T-helper 2 cell treated with Interferon-gamma antibody and Interleukin-4, amounts not matched to agents 5 μg/mL and 100 μg/mL, for 36 hours (primary cell): ENCODE measurements at places on chromosomes 13 and 19.
A peak's percentile ranks its signal among the peaks of the same experiment; 100 is the strongest.

DNA sequence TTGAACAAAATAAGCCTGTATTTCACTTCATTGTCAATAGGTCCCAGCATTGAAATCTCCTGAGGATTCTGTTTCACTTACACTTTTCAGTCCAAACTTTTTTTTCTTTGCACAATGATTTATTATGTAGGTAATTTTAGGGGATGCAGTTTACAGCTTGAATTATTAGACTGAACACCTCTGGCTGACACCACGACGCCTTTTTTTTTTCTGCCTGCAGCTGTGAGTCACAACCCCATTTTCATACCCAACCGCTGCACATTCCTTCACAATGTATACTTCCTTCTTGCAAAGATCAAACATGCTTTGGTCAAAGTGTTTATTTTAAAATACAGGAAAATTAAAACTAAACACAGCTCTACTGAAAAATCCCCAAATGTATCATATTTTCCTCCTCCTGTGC is 11.4 kb downstream of the ZIC2 start:
- DNase-seq: no peak

- no peak for DNase-seq
Measured at GRCh38 chr19:29854033-29854432, 42.2 kb downstream of the CCNE1 start.

DNA sequence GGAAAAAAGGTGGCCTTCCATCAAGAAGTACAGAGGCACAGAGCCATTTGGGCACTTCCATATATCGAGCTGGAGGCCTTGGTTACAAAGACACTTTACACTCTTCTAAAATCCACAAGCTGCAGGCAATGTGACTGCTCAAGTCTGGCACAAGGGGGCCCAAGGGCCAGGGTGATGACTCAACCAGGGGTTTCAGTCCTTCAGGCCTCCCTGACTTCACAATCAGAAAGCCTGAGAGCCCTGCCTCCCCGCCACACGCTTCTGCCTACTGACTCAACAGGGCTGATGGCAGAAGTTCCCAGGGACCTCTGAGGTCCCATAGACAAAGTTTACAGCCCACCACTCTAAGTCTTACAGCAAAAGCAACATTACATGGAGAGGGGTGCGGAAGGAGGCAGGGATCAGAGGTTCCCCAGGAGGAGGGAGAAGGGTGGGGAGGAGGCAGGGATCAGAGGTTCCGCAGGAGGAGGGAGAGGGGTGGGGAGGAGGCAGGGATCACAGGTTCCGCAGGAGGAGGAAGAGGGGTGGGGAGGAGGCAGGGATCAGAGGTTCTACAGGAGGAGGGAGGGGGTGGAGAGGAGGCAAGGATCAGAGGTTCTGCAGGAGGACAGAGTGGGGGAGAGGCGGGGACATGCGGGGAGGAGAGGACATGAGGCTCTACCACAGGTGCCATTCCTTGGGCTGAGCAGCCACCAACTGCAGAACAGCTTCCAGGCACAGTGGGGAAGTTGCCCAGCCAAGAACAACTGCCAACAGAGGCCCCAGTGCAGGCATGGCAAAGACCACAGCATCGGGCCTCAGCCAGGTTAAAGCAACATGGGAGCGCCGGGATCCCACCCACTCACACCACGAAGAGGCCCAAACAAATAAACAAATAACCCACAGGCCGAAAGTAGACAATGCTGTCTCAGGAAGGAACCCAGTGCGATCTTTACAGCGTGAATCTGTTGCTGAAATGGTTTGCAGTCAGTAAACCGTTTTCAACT is 52.0 kb downstream of the SLC7A1 start:
- peak; percentile 62 for DNase-seq

DNA sequence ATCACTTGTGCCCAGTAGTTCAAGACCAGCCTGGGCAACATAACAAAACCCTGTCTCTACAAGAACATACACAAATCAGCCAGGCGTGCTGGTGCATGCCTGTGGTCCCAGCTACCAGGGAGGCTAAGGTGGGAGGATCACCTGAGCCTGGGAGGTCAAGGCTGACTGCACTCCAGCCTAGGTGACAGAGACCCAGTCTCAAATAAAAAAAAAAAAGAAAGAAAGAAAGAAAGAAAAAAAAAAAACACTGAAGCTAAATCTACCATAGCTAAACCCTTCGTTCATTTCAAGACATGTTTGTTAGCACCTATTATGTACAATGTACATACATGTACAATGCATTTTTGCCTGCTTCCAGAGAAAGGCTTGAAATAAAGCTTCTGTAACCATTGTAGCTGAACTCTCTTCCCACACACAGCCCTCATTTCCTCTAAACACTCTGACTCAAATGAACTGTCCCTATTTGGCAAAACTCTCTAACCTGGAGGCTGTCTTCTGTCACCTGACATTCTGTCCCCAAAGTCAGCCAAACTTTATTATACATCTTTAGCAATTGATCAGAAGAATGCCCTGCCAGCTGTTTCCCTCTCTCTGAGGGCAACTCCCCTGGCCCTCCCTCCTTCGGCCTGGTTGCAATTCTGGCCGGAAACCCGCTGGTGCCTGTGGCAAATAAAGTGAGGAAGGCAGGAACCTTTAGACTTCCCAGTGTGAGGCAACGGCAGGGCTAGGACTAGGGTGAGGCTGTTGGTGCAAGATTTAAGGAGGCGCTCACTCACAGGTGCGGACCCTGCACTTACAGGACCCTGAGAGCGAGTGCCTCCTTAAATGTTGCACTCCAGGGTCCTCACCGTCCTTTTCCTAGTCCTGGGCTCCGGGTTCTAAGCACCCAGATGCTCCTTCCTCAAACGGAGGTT is 1.8 kb downstream of the ETHE1 start:
- DNase-seq: peak; percentile 37

- no peak for DNase-seq
Measured at GRCh38 chr19:35746531-35746930, 1.1 kb downstream of the PSENEN start.

DNA sequence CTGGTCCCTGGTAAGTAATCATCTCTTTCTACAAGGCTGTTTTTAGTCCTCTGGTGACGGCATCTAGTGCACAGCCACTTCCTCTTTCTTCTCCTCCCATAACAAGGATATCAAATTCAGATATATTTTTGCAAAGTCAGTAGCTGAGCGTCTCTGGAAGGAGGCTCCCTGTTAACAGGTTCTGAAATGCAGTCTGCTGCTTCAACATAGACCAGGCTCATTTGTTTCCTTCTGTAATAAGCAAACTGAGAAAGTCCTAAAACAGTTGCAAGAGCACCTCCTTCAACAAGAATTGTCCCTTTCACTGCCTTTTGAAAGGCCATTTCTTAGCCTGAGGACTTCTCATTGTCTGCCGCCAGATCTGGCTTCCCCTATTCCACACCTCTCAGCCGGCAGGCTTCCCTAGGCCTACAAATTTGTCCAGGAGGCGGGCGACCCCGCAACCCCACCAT is 7.4 kb upstream of the ZSCAN5A start:
- DNase-seq: no peak

DNA sequence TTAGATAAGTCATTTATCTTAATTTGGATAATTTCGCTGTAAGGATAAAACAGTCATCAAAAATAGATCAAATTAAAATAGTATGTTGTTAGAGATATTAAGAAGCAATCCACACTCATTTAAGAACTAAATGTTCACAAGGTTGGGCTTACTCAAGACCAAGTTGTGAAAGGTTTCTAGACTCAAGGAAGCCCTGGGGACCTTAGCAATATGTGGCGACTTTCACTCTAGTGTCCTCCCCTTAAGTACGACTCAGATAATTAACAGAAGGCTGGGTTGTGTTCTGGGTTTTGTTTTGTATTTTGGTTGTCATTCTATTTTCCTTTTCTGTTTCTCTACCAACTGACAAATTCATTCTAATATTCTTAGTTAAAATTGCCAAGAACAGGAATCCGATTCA is 1008.0 kb downstream of the PCDH9 start:
- no peak for DNase-seq

DNA sequence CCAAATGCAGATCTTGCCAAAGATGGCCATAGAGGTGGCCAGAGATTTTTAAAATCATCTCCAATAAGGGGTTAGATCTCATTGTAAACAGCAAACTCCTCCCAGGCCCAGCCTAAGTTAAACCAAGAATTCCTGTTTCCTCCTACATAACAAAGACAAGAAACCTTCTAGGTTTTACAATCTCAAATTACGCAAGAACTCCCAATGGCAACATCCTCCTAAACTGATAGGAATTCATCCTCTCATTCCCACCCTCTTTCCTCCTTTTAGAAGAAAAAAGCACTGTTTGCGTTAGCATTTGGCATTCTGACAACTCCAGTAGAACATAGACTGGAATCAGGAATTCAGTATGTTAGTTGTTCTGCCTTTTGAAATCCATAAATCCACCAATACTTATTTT is 14.6 kb downstream of the PROSER1 start:
- DNase-seq: no peak

GRCh38 chr13:67042556-67042955 is 187.6 kb downstream of the PCDH9 start:
- no peak for DNase-seq

DNA sequence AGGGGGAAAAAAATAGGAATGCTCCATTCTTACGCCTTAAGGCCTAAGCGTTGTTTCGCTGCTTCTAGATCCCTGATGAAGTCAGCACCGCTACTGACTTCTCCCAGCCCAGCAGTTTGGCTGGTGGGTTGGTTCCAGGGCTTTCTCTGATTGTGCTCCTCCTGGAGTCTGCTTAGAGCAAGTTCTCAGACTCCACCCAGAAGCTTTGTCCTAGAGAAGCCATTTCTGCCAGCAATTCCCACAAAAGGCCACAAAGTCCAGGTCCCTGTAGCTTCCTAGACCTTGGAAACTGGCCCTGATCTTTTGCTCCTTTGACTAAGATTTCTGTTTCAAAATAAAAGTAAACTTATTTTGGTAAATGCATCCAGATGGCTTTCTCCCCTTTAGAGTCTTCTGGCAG is 65.4 kb downstream of the KCTD12 start:
- no peak for DNase-seq

GRCh38 chr19:18130523-18131242 is 22.3 kb upstream of the PIK3R2 start:
- DNase-seq: no peak

DNA sequence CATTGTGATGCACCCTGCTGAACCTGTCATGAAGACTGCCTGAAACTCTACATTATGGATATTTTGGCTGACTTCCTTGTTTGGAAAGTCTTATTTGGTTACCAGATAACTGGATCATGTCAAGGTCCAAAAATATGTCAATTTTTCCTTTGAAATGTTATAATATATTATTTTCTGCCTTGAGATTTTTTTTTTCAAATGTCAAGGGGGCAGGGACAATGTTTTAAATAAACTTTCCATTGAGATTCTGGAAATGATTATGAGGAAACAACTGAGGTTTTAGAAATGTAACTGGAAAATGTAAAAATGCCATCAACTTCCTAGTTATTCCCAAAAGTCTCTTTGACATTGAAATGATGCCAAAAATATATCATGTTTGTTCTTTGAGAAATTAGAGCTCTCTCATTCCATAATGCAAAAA is 117.0 kb downstream of the RFC3 start:
- no peak for DNase-seq

DNA sequence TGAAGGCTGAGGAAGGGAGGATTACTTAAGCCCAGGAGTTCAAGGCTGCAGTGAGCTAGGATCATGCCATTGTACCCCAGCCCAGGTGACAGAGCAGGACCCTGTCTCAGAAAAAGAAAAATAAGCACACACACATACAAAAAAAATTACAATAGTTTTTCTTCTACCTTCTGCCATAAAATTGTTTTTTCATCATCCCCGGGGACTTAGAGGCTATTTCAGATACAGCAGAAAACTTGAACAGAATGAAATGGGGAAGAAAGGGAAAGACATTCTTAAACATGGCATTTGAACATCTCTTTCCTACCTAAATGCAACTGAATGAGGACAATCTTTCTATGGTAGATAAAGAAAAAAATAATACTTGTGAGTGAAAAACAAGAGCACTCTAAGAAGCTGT is 109.1 kb downstream of the KCTD12 start:
- no peak for DNase-seq
